ENCODE measurements at places on chromosomes 4 and X. TPM values are rescaled to one million over a fixed set of nuclear protein-coding genes. Genes with fewer than 3 reads are reported as not detected.

The POU3F4 gene
- not detected for total RNA-seq

The CNGA1 gene
- total RNA-seq, result not detected

The RAB9A gene
- total RNA-seq, result 32.8 TPM

The CT47B1 gene
- total RNA-seq, result not detected

The VEGFC gene
- total RNA-seq, result not detected

The RHOH gene
- total RNA-seq, result 148 TPM

The CT55 gene
- total RNA-seq, result not detected

DNA sequence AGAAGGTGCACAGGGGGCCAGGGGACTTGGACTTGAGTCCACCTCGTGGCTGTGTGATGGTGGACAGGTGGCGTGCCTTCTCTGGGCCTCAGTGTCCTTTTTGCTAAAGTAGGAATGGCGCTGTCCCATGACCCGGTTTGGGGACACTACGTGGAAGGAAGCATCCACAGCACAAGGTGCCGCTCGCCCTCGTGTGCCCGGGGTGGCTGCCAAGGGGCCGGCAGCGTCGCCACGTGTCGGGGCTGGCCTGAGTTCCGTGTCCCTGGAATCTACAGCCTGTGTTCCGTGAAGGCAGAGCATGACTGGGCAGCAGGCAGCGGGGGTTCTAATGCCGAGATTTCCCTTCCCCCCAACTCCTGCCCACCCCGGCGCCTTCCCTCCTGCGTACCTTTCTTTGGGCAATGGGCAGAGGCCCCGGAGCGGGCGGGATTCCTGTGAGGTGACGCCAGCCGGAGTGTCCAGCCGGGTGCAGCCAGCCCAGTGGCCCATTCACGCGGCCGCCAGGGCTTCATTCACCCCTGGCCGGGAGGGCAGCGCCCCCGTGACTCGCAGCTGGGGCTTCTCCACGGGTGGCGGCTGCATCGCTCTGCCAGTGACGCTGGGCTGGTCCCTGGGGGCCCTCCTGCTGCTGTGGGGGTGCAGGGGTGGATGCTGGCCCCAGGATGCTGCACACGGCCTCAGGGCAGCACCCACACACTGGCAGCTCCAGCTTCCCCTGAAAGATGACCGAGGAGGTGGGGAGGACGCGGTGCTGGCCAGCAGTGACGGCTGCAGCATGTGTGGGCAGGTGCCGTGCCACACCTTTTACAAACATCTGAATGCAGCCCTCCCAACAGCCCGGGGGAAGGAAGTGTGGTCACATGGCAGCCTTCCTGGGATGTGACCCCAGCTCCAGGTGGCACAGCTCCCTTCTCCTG lies 21.2 kb downstream of the DOK7 start:
- no peak for DNase-seq
- peaks cover 13% of the 10 kb centered on the region for H3K27me3 ChIP-seq
- no peak overlapping the region for H3K4me3 ChIP-seq
- peaks cover 5% of the 10 kb centered on the region for H3K4me1 ChIP-seq
- no peaks in the 10 kb centered on the region for H3K36me3 ChIP-seq

GRCh38 chr4:72942565-72942964 lies 127.0 kb downstream of the COX18 start:
- no peak overlapping the region for H3K27ac ChIP-seq
- no peaks in the 10 kb centered on the region for H3K27me3 ChIP-seq
- no peaks in the 10 kb centered on the region for H3K36me3 ChIP-seq
- H3K4me1 ChIP-seq, result no peaks in the 10 kb centered on the region

DNA sequence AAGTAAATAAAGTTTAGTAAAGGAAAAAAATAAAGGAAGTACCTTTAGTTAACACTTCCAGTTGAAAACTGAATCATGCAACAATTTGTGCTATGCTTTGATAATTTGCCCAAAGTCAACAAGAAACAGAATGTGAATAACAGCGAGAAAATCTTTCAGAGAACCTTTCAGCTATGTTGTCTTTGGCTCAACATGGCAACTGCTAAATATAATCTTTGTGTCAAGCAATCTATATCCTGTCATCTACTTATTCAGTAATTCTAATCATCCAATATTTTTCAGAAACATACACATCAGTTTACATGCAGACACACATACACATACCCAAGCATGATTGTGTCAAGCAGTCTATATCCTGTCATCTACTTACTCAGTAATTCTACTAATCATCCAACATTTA lies 136.0 kb upstream of the PABPC4L start:
- H3K27ac ChIP-seq, result no peak overlapping the region
- no peaks in the 10 kb centered on the region for H3K36me3 ChIP-seq
- no peaks in the 10 kb centered on the region for H3K4me1 ChIP-seq
- no peak overlapping the region for H3K4me3 ChIP-seq

- H3K36me3 ChIP-seq, result no peaks in the 10 kb centered on the region
- no peak overlapping the region for H3K27ac ChIP-seq
- H3K27me3 ChIP-seq, result no peaks in the 10 kb centered on the region
- no peaks in the 10 kb centered on the region for H3K4me1 ChIP-seq
Measured at GRCh38 chrX:132414404-132414803, 74.4 kb downstream of the MBNL3 start.

DNA sequence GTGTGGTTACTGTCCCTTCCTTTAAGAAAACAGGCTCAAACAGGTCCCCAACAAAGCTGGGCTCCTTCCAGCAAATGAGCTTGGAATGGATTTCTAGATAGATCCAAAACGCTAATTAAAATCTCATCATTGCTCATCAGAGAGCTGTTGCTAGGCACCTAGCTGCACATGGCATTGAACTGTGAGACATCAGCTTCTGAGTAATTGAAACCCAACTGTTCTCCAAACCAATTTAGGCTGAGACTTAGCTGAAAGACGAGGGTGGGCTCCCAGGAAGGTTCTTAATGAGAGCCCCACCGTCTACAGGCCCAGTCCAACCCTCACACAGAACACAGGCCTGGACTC lies 59.1 kb downstream of the FAM184B start:
- H3K4me3 ChIP-seq, result no peak overlapping the region
- no peaks in the 10 kb centered on the region for H3K4me1 ChIP-seq
- H3K27me3 ChIP-seq, result no peaks in the 10 kb centered on the region
- H3K27ac ChIP-seq, result no peak overlapping the region

DNA sequence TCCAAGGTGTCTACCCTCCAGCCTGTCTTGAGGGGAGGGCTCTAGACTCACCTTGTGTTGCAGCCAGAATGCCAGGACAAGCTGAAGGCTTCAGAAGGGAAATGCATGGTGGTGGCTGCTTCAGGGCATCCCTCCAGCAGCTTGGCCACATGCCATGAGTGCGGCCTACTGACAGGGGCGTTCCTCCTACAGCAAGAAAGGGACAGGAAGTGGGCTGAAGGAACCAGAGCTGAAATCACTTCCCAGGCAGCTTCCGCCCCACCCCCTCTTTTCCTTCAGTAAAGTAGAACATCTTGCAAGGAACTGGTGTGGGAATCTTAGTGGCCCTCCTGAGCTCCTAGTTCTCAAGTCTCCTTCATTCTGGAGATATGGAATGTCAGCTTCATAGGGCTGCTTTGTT lies 167.5 kb upstream of the DGKK start:
- no peaks in the 10 kb centered on the region for H3K4me1 ChIP-seq
- no peak for DNase-seq
- H3K4me3 ChIP-seq, result no peak overlapping the region
- H3K27ac ChIP-seq, result no peak overlapping the region
- H3K27me3 ChIP-seq, result no peaks in the 10 kb centered on the region

DNA sequence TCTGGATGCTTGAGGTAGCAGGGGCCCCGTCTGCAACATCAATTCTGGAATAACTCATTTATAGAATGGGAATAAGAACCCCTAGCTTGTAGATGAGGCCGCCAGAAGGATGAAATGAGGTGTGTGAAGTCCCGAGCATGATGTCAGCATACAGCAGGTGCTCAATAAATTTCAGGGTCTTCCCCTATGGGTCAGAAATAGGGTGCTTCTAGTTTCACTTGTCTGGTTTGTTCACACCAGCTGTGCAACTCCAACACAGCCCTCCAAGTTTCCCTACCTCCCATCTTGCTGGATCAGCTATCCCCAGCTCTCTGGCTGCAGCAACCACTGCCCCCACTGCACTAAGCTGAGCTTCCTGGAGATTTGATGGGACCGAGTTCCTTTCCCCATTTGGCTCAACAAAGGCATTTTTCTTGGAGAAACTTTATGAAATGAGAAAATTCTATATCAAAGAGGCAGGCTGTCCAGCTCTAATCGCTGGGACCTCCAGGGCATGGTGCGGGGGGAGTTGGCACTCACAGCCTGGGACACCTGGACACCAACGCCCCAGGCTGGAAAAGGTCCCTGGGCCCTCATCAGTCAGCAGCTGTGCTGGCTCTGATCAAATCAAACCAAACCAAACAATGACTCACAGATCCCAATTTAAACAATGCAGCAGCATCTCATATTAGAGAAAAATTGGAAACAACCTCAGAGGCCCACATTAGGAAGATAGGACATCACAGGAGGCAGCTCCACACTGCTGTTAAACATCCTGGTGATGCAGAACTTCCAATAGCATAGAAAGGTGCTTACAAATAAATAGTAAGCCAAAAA lies 13.3 kb downstream of the SLC2A9 start:
- H3K4me1 ChIP-seq, result no peaks in the 10 kb centered on the region
- DNase-seq, result no peak
- no peaks in the 10 kb centered on the region for H3K27me3 ChIP-seq
- no peak overlapping the region for H3K27ac ChIP-seq
- no peaks in the 10 kb centered on the region for H3K36me3 ChIP-seq

GRCh38 chrX:130575831-130576389 lies 174.1 kb downstream of the RBMX2 start:
- no peaks in the 10 kb centered on the region for H3K36me3 ChIP-seq
- H3K27me3 ChIP-seq, result no peaks in the 10 kb centered on the region
- no peak overlapping the region for H3K4me3 ChIP-seq
- no peak for DNase-seq
- H3K27ac ChIP-seq, result no peak overlapping the region

GRCh38 chr4:173270312-173271027 lies 63.7 kb downstream of the HMGB2 start:
- no peak overlapping the region for H3K27ac ChIP-seq
- H3K27me3 ChIP-seq, result no peaks in the 10 kb centered on the region
- H3K4me1 ChIP-seq, result no peaks in the 10 kb centered on the region
- no peak overlapping the region for H3K4me3 ChIP-seq

GRCh38 chrX:2176733-2177132 lies 324.0 kb downstream of the DHRSX start:
- H3K36me3 ChIP-seq, result no peaks in the 10 kb centered on the region
- H3K27me3 ChIP-seq, result no peaks in the 10 kb centered on the region
- H3K4me3 ChIP-seq, result no peak overlapping the region
- no peak overlapping the region for H3K27ac ChIP-seq
- H3K4me1 ChIP-seq, result no peaks in the 10 kb centered on the region
- DNase-seq, result no peak

GRCh38 chrX:39050427-39050826 lies 249.2 kb downstream of the MID1IP1 start:
- no peaks in the 10 kb centered on the region for H3K4me1 ChIP-seq
- H3K4me3 ChIP-seq, result no peak overlapping the region
- H3K27me3 ChIP-seq, result no peaks in the 10 kb centered on the region
- H3K27ac ChIP-seq, result no peak overlapping the region
- no peaks in the 10 kb centered on the region for H3K36me3 ChIP-seq

DNA sequence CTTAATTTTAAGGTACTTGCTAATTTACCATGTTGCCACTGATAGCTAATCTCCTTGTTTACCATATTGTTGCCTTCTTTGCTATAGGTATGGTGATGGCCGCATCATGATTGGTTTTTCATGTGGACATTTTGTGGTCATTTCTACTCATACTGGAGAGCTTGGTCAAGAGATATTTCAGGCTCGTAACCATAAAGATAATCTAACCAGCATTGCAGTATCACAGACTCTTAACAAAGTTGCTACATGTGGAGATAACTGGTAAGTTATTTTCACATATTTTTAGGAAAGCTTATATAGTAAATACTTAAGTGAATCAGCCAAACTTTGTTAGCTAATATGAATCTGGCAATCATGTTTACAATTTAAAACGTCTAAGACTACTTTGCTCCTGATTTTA lies 23.1 kb downstream of the WDR19 start:
- no peak overlapping the region for H3K4me3 ChIP-seq
- no peaks in the 10 kb centered on the region for H3K27me3 ChIP-seq
- H3K36me3 ChIP-seq, result no peaks in the 10 kb centered on the region
- DNase-seq, result no peak
